ENCODE measurements at places on chromosomes 3 and 15. TPM values are rescaled to one million over a fixed set of nuclear protein-coding genes. Genes with fewer than 3 reads are reported as not detected.

DNA sequence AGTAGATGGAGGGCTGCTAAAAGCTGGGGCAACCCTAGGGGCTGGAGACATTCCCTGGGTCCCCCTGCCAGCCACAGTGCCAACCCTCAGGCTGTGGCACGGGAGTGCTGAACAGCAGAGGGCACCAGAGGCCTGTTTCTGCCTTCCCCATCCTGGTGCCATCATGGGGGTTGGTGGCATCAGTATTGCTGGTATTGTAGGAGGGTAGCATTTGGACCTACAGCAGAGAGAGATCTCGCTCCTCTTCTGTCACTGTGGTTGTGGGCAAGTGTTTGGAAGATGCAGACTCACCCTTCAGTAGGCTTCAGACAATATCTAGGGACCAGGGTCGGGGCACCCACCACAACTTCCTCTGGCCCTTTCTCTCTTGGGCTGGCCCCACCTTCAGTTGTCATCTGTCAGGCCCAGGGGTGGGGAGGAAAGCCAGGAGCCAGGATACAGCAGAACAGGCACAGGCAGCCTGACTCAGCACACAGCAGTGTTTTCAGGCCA is 123.5 kb downstream of the RPLP1 start:
- no peak overlapping the region for H3K4me3 ChIP-seq
- no peaks in the 10 kb centered on the region for H3K27me3 ChIP-seq
- no peaks in the 10 kb centered on the region for H3K4me1 ChIP-seq
- H3K27ac ChIP-seq, result no peak overlapping the region

DNA sequence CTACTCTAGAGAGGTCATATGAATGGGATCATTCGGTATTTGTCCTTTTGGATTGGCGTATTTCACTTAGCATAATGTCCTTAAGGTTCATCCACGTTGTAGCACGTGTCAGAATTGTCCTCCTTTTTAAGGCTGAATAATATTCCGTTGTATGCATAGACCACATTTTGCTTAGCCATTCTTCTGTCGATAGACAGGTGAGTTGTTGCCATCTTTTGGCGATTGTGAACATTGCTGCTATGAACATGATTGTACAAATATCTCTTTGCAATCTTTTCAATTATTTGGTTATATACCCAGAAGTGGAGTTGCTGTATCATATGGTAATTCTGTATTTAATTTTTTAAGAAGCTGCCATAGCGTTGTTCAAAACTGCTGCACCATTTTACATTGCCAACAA is 52.4 kb upstream of the GOLGA8J start:
- H3K4me1 ChIP-seq, result no peaks in the 10 kb centered on the region
- H3K27ac ChIP-seq, result no peak overlapping the region
- H3K36me3 ChIP-seq, result no peaks in the 10 kb centered on the region
- DNase-seq, result no peak
- H3K27me3 ChIP-seq, result no peaks in the 10 kb centered on the region

The C3orf49 gene
- total RNA-seq, result not detected

The MEIS2 gene
- 184 TPM for total RNA-seq

- no peak overlapping the region for H3K27ac ChIP-seq
- no peak for DNase-seq
- H3K36me3 ChIP-seq, result no peaks in the 10 kb centered on the region
- H3K4me3 ChIP-seq, result no peak overlapping the region
- H3K27me3 ChIP-seq, result no peaks in the 10 kb centered on the region
Measured at GRCh38 chr15:90705212-90705611, 11.9 kb upstream of the BLM start.

The EID1 gene
- 339 TPM for total RNA-seq

DNA sequence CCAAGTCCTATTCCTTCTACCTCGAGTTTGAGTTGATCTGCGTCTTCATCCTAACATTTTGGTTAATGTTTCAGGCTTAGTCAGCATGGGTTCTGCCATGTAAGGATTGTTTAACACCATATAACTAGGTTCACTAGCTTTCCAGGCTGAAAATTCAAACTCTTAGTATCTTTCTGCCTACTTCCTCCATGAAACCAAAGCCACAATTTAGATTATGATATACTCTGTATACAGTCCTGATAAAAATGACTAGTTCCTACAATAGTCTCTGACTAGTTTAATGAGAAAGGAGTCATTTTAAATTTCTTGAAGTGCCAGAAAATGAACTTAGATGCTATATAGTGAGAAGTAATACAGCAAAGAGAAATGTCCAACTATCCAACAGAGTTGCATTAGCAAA is 6.6 kb upstream of the BTLA start:
- DNase-seq, result no peak
- H3K27ac ChIP-seq, result no peak overlapping the region
- H3K27me3 ChIP-seq, result no peaks in the 10 kb centered on the region

The KNG1 gene
- not detected for total RNA-seq

The GLDN gene
- 2.5 TPM for total RNA-seq

DNA sequence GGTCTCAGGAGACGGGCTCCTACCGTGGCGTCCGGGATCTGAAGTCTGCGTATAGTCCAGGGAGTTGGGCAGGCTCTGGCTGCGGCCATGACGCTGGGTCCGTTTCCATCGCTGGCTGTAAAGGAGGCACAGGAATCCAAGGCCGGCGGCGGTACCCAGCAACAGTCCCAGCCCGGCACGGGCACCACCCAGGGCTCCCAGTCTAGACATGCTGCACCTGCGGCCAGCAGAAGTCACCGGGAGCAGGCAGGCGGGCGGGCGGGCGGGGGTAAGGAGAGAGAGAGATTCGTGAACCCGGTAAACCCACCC is 526 bp downstream of the RMDN3 start:
- no peak for DNase-seq
- H3K4me3 ChIP-seq, result peak overlapping the region; percentile 74
- no peaks in the 10 kb centered on the region for H3K36me3 ChIP-seq
- H3K4me1 ChIP-seq, result no peaks in the 10 kb centered on the region
- H3K27me3 ChIP-seq, result no peaks in the 10 kb centered on the region

The SAMMSON gene
- 0.62 TPM for total RNA-seq

GRCh38 chr3:124972457-124972856 is 37.9 kb upstream of the MUC13 start:
- H3K4me1 ChIP-seq, result no peaks in the 10 kb centered on the region
- H3K27ac ChIP-seq, result no peak overlapping the region
- H3K27me3 ChIP-seq, result no peaks in the 10 kb centered on the region
- no peak for DNase-seq
- H3K36me3 ChIP-seq, result no peaks in the 10 kb centered on the region

DNA sequence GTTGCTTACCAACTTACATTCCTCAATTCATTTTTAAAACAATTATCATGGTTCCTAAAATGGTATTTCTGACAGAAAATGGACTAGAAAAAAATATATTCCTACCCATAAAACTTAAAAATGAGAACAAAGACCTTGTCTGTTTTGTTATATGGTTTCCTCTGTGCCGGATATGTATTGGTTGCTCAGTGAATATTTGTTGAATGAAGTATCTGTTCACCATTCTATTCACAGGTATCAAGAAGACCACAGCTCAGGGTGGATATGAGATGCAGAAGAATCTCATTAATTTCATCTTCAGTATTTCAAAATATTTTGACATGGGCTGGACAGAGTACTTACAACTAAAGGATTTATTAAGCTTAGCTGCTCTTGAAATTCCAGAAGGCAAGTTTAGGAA is 58.1 kb downstream of the TUSC7 start:
- no peak overlapping the region for H3K4me3 ChIP-seq
- DNase-seq, result no peak
- H3K4me1 ChIP-seq, result no peaks in the 10 kb centered on the region
- H3K27me3 ChIP-seq, result no peaks in the 10 kb centered on the region

DNA sequence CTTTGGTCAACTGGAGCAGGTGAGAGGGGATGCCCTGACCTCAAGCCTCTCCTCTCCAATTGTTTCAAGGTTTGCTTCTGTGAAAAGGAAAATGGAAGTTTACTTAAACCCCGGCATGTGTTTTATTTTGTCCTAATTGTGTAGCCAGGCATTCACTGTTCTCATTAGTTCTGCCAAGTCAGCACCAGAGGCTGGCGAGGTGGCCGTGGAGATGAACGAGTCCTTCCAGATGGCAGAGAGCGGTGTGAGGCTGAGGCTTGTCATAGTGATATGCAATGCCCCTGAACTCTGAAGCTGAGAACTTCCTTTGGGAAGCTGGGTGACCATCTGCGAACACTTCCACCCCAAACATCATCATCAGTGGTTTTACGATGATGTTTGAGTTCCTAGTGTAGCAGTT is 199.6 kb downstream of the TJP1 start:
- H3K4me1 ChIP-seq, result no peaks in the 10 kb centered on the region
- H3K4me3 ChIP-seq, result no peak overlapping the region
- H3K36me3 ChIP-seq, result no peaks in the 10 kb centered on the region
- H3K27me3 ChIP-seq, result no peaks in the 10 kb centered on the region
- H3K27ac ChIP-seq, result no peak overlapping the region

DNA sequence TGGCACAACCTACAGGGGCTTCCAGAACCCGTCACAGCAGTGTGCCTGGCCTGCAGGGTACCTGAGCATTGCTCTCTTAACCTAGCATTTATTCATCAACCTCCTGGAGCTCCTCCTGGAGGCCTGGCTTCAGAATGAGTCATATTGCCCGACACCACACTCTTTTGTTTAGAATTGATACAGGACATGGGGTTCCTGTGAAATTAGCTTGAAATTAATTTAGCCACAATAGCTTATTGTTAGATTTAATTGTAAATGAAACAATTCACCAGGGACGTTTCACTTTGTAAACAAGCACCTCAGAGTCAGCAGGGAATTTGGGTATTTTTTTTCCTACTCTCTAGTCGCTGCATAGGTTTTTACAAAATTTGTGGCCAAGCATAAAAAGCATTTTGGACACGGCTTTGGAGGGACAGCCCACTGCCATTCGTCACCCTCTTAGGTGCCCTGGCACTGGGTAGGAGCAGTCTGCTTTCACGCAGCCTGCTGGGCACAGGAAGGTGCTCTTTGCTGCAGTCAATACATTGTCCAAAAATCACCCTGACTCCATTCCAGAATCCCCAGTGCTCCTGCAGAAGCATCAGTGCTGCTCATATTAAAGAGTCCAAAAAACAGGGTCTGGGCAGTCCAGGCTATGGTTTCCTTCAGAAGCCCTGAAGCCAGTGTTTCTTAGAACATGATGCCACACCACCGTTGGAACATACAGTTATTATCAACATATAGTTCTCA is 60.8 kb upstream of the MEF2A start:
- no peaks in the 10 kb centered on the region for H3K36me3 ChIP-seq
- H3K27me3 ChIP-seq, result no peaks in the 10 kb centered on the region
- H3K4me3 ChIP-seq, result no peak overlapping the region

DNA sequence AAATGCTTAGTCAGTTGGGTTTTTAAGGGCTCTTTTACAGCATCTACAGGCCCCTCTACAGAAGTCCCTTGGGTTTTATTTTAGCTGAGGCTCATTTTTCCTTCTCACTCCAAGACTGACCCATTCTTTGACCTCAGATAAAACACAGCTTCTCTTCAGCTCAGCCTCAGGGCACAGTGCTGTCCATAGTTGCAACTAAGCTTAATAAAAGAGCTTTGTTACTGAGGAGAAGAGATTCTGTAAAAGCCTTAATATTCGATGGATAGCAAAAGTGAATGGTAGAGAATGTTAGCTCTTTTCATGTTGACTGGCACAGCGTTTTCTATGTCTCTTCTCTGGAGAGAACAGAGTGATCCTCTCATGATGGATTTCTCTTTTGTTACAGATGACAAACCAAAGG is 277.9 kb downstream of the BBX start:
- no peaks in the 10 kb centered on the region for H3K27me3 ChIP-seq
- H3K4me1 ChIP-seq, result no peaks in the 10 kb centered on the region
- H3K27ac ChIP-seq, result no peak overlapping the region
- no peak overlapping the region for H3K4me3 ChIP-seq

GRCh38 chr3:71039332-71039731 is 544.2 kb downstream of the FOXP1 start:
- DNase-seq, result no peak
- no peaks in the 10 kb centered on the region for H3K4me1 ChIP-seq
- no peak overlapping the region for H3K4me3 ChIP-seq
- H3K36me3 ChIP-seq, result no peaks in the 10 kb centered on the region
- no peaks in the 10 kb centered on the region for H3K27me3 ChIP-seq

- no peaks in the 10 kb centered on the region for H3K36me3 ChIP-seq
- H3K27ac ChIP-seq, result no peak overlapping the region
- H3K27me3 ChIP-seq, result no peaks in the 10 kb centered on the region
- no peaks in the 10 kb centered on the region for H3K4me1 ChIP-seq
Measured at GRCh38 chr15:101477851-101478362, 11.6 kb downstream of the PCSK6 start.

DNA sequence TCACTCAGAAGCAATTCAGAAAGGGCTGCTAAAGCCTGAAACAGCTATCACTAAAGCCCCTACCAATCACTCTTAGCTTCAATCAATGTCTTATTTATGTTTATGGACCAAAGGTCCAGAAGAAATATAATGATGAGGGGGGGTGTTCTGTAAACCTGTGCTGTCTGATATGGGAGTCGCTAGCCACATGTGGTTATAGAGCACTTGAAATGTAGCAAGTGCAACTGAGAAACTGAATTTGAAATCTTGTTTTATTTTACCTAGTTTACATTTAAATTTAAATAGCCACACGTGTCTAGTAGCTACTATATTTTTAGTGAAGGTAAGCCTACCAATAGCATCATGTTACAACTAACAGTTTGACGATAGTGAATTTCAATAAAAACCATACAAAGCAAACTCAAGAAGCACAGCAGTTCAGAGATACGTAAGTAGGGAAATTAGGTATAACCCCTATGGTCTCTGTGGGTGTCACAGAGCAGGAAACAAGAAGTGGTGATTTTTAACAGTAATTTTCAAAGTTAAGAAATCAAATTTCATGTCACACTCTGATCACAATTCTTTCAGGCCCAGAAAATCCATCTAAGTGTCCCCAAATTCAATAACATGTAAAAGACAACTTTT is 3.6 kb downstream of the POU1F1 start:
- no peak for DNase-seq
- no peak overlapping the region for H3K27ac ChIP-seq
- H3K4me3 ChIP-seq, result no peak overlapping the region

The NSMCE3 gene
- 9.7 TPM for total RNA-seq

DNA sequence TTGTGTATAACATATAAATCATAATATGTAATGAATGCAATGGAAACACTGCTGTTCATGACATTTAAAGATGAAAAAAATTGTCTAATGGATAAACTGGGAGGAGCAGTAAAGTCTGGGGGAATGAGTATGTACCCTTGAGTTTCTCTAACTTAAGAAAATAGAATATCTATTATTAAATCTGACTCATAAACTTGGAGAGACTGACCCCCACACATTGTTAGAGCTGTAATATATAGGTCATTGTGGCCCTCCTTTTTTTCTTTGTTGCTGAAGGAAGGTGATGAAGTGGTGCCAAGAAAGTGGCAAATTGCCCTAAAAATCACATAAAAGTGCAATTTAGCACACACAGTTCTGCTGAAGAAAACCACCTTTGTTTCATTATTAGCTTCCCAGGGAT is 389.8 kb upstream of the RARB start:
- H3K27ac ChIP-seq, result no peak overlapping the region
- peaks cover 4% of the 10 kb centered on the region for H3K4me1 ChIP-seq
- no peak overlapping the region for H3K4me3 ChIP-seq
- H3K27me3 ChIP-seq, result no peaks in the 10 kb centered on the region
- DNase-seq, result no peak

The OCA2 gene
- not detected for total RNA-seq

Measured in uterus (tissue), 4 donors.